ENCODE measurements at places on chromosomes 5 and 9.

- no peak for DNase-seq
Observed at GRCh38 chr9:116450378-116451139, 236.5 kb upstream of the TRIM32 start.

GRCh38 chr5:105536675-105537074, 1974.1 kb upstream of the NUDT12 start:
- no peak for DNase-seq

DNA sequence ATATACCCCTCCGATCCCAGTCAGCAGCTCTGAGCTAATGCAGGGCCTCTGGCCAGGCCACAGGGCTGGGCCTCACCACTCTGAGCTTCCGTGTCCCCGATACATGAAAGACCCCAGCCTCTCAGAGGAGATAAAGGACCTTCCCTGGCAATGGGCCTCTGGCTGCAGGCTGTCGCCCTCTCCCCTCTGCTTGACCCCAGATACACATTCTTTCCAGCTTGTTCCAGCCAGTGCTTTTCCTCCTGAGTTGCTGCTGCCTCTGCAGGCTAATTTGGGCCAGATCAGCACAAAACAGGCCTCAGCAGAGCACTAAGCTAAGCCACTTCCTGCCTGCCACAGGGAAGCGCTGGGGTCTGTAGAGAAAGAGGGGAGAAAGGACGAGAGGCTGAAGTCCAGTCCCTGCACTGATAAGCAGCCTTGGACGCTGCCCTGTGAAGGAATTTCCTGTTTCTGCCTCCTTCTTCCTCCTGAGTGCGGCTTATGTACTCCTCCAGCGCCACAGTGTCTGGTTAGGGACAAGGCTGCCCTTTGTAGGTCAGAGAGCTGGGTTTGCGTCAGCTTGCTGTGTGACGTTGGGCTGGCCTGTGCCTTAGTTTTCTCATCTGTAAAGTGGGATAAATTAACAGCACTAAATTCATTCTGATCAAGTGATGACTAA, 73.0 kb upstream of the IL17B start:
- peak; percentile 68 for DNase-seq

DNA sequence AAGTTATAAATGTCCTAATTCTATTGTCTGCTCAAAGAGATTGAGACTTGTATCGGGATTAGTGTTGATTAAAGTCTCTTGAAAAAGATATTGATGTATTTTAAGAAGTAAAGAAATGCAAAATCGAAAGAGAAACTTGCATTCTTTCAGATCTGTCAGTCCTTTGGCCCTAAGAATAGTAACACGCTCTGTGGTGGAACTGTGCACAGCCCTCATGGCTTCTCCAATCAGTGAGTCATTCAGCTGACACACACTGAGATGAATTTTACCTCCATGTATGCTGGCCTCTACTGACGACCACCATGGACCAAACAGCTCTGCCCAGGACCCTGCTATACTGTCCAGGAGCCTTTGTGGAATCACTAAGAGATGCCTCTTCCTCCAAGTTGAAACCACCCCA, 232.4 kb downstream of the ESM1 start:
- DNase-seq = no peak

Measured in ecto neural progenitor cell (in vitro differentiated cells).